Activated CD4-positive, alpha-beta T cell treated with anti-CD3 and anti-CD28 coated beads, Interleukin-2, amount 10 ng/mL, durations not matched to agents 7 days and 5 days (primary cell): ENCODE measurements at places on chromosomes 7 and 10.
A peak's percentile ranks its signal among the peaks of the same experiment; 100 is the strongest.

GRCh38 chr10:14757986-14758385, 16.7 kb downstream of the FAM107B start:
- DNase-seq = no peak

DNA sequence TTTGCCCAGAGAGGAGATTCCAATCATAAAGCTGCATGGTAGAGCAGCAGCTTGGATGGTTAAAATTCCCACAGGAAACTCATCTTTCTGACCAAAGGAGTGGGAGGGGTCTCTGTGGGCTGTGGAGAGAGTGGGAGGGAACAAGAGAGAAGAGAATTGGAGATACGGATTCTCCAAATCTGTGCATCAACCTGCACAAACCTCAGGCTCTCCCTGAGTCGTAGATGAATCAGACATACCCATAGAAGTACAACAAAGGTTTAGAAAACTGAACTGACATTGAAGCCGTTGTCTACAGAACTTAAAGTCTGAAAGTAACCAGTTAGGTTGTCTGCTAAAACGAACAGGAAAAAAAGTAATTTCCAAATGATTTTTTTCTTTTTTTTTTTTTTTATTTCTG, 41.9 kb downstream of the CYCS start:
- DNase-seq = no peak

DNA sequence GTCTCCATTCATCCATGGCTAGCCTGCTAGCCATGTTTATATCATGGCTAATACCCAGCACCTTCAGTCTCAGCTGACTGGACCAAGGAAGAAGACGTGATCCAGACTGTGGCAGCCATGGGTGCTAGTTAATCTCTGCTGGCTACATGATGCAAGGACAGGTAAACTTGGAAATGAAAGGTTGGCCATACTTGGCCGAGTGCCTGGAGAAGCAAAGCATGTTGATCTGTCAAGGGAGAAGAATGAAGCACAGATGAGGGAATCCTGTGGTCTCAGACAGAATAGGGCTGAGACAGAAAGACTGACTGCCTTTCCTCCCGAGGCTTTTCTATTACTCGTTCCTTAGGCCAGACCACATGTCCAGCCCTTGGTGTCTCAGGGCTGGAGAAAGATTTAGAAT, 41.1 kb downstream of the CPVL start:
- no peak for DNase-seq

- DNase-seq = peak; percentile 56
Measured at GRCh38 chr7:26156451-26157420, 4.7 kb downstream of the NFE2L3 start.

DNA sequence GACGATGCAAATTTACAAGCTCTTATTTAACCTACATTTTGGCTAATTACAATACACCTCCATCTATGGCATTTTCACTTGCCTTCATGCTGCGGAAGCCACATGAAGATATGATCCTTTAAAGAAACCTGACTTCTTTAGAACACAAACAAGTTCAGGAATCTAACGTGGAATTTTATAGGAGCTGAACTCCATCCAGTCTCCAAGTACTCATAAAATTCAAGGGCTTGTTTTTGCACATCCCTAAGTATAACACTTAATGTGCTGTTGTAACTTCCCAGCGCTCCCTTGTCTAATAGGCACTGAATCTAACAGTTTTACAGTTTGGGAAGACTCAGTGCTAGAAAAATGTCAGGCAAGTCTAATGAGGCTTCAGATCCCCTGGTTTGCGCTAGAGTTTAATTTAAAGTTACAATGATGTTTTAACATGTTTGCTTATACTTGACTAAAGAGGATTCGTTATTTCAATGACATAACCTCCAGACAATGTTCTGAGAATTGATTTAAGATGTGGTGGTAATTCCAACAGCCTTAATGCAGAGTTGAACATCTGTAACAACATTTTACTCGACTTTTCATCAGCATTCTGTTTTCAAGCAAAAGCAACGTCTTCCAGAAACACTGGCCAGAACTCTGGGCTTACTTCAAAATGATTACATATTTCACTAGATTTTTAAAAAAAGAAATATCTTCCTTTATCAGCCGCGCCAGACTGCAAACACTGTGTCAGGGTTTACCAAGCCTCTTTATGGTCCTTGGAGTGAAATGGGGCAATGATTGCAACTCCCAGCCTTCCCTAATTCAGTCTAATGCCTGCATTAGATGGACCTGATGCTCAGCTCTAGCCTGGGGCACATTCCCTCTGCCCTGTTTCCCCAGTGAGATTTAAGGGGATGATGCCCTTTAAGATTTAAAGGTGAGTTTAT, 664.3 kb downstream of the KCNMA1 start:
- no peak for DNase-seq
